Ovary (tissue), 10 donors: ENCODE measurements at places on chromosomes 16 and 17.
A peak's percentile ranks its signal among the peaks of the same experiment; 100 is the strongest.

- no peak for DNase-seq
Observed at GRCh38 chr16:25798065-25798464, 106.3 kb downstream of the HS3ST4 start.

DNA sequence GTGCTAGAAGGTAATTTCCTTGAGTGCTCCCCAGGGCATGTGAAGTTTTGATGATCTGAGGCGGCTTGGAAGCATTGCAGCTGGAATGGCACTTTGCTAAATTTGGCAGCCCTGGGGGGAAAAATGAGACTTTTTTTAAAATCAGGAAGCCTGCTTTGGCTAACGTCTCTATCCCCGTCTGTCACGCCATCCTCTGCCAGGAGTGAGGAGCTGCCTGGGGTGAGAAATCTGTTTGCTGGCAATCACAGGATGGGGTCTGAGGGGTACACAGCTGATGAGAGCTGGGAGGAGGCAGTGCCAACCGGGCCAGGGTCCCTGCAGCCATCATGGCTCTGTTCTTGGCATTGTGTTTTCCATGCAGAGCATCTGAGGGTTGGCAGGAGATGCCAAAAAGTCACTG, 2.0 kb downstream of the ABCC12 start:
- no peak for DNase-seq

GRCh38 chr17:63937319-63937718, 5.2 kb upstream of the CD79B start:
- DNase-seq = no peak

DNA sequence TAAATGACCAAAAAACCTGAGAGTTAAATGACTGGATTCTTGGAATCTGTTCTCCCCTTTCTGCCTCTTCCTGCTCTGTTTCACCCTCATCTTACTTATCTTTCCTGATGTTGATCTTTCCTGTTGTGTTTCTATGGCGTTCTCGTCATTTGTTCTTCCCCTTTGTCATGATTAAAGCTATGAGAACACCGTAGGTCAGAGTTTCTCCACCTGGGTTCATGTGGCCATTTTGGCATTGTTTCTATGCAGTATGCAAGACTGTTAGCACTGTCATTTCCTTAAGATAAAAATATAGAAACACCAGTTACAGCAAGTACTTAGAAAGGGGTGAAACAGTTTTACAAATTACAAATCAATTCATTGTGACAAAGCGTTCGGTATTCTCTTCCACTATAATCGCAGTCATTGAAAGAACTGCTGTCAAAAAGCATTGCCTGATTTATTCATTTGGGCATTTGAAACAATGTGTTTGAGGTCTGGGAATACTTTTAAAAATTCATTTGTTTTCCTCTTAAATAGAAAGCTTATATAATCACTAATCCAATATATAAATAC, 166.0 kb downstream of the PHKB start:
- no peak for DNase-seq

- no peak for DNase-seq
Observed at GRCh38 chr16:74183601-74184360, 112.8 kb upstream of the PSMD7 start.

- DNase-seq = no peak
Observed at GRCh38 chr17:19703106-19703827, 13.1 kb downstream of the SLC47A2 start.

GRCh38 chr16:73154063-73154870, 106.3 kb upstream of the ZFHX3 start:
- DNase-seq = no peak

GRCh38 chr17:5508810-5509209, 22.4 kb downstream of the MIS12 start:
- DNase-seq = no peak

DNA sequence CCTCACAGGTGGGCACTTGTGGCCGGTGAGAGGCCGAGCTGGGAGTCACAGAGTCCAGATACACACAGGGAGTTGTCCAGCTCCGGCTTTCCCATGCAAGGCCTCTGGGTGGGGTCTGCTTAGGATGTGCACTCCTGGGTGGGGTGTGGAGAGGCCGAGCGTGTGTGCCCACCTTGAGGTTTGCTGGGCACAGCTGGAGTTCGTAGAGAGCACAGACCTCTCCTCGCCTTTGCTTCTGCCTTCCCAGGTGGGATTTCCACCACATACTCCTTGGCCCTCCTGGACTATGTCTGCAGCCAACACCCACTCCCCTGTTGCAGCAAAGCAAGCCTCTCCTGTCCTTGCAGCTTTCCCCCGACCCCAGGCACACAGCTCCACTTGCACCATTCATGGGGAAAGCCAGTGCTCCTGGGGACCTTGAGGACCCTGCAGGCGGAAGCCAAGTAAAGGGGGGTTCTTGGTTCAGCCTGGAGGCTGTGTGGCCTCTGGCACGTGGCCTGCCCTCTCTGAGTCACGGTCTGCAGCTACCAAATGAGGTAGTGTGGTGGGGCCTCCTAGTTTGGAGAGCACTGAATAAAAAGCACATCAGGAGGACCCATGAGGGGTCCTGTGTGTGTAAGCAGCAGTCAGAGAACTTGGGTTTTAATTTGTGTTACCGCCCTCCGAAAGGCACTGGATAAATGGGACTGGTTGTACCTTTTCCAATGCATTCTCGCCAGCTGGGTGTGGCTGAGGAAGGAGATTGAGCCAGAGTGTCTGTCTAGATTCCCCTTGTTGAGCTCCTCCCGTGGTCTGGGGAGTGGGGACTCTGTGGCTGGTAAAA, 31.5 kb downstream of the MPRIP start:
- DNase-seq = peak; percentile 23

- DNase-seq = no peak
Observed at GRCh38 chr17:21036361-21036881, 6.4 kb downstream of the USP22 start.

- DNase-seq = peak; percentile 66
Observed at GRCh38 chr17:64732336-64733006, 70.4 kb upstream of the SMURF2 start.

- DNase-seq = no peak
Observed at GRCh38 chr16:10984509-10984908, 40.1 kb downstream of the CLEC16A start.

GRCh38 chr17:74437702-74438101, 5.8 kb downstream of the GPRC5C start:
- no peak for DNase-seq

DNA sequence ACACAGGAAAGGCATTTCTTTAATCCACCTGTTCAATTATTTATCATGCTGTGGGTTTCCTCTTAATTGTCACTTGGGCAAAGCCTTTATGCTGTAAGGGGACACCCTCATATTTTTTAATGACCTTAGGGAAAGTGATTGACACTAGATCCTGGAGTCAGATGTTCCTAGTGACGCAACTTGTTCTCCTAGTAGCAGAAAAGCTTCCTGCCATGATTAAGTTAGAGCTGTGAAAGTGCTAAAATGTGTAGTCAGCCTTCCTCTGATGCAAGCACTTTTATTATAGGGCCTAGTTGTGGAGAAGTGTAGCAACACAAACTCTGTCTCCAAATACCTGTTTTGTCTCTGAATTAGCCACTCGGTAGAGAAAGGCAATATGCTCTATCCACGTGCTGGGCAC, 12.3 kb downstream of the TMEM100 start:
- DNase-seq = no peak

GRCh38 chr16:80852261-80852872, 48.0 kb upstream of the CDYL2 start:
- DNase-seq = no peak

- DNase-seq = peak; percentile 69
Observed at GRCh38 chr16:23148513-23149266, 562 bp downstream of the USP31 start.

GRCh38 chr17:47696717-47697642, 3.0 kb downstream of the TBKBP1 start:
- DNase-seq = no peak

DNA sequence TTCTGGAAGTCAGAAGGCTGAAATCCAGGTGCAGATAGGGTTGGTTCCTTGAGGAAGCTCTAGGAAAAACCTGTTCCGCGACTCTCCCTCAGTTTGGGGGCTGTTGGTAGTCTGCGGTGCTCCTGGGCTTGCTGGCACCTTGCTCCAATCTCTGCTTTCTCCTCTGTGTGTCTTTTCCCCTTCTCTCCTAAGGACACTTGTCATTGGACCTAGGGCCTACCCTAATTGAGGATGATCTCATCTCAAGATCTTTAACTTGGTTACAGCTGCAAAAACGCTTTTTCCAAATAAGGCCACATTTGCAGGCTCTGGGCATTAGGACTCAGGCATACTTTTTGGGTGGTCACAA, 12.9 kb upstream of the CACNG4 start:
- no peak for DNase-seq

GRCh38 chr17:77228241-77228752, 87.5 kb downstream of the SEC14L1 start:
- no peak for DNase-seq

- DNase-seq = no peak
Observed at GRCh38 chr17:5618476-5618875, 34.2 kb upstream of the NLRP1 start.

- DNase-seq = no peak
Observed at GRCh38 chr17:76840884-76841775, 27.1 kb upstream of the MGAT5B start.

DNA sequence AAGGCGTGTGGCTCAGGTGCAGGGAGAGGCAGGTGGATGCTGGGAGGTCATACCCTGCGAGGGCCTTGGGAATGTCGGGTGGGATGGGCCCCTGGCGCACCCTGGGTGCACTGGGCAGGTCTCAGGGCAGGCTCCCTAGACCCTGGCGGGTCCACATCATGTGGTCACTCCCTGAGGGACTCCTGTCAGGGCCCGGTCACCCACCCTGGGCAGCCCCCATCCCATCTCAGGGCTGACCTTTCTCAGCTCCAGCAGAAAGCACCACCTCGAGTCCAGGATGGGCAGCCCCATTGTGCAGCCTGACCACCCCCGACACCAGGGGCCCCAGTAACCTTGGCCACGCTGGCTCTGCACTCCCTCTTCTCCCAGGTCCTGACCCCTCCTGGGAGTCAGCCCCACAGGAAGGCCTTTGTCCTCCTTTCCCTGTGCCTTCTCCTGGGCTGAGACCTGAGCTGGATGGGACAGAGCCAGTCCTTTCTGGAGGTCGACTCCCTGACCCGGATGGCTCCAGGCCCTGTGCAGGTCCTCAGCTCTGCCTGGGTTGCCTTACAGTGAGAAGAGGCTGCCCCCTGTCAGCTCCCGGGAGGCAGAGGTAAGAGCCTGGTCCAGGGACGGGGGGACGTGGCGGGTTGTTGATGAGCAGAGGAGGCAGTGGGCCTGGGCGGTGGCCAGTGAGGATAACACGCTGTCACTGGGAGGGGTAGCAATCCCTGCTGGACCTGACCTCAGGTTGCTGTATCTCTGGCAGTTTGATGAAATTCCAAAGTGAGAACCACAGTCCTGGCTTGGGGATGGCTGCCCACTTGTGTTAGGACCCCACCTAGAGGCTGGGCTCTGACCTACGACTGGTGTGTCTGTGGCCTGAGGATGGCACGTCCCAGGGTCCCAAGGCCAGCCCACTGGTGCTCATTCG, 77.9 kb downstream of the GOSR1 start:
- DNase-seq = peak; percentile 10

DNA sequence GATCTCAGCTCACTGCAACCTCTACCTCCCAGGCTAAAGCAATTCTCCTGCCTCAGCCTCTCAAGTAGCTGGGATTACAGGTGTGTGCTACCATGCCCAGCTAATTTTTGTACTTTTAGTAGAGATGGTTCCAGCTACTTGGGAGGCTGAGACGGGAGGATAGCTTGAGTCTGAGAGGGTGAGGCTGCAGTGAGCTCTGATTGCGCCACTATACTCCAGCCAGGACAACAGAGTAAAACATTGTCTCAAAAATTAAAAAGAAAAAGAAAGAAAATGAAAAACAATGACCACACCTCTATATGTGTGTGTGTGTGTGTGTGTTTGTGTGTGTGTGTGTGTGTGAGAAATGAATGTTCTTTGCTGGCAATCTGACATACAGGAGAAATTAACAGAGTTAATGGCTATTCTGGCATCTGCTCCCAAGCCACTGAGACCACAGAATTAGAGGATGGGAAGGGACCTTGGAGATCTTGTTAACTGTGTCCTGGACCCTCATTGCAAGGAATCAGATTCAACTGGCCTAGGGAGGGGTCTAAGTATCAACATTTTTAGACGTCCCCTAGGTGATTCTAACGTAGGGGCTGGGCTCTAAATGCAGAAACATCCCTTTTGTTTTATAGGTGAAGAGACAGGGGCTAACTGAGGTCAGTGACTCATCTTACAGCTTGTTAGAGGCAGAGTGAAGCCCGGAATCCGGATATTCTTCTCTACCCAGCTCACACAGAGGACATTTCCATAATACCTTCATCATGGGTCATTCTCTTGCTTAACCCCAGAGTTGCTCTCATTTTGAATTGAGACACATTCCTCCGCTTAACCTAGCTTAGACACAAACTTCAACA, 16.4 kb upstream of the MARCHF10 start:
- no peak for DNase-seq

GRCh38 chr17:48868916-48869500, 23.6 kb upstream of the ATP5MC1 start:
- no peak for DNase-seq

- DNase-seq = peak; percentile 42
Observed at GRCh38 chr17:34530918-34531317, 48.5 kb upstream of the TMEM132E start.

DNA sequence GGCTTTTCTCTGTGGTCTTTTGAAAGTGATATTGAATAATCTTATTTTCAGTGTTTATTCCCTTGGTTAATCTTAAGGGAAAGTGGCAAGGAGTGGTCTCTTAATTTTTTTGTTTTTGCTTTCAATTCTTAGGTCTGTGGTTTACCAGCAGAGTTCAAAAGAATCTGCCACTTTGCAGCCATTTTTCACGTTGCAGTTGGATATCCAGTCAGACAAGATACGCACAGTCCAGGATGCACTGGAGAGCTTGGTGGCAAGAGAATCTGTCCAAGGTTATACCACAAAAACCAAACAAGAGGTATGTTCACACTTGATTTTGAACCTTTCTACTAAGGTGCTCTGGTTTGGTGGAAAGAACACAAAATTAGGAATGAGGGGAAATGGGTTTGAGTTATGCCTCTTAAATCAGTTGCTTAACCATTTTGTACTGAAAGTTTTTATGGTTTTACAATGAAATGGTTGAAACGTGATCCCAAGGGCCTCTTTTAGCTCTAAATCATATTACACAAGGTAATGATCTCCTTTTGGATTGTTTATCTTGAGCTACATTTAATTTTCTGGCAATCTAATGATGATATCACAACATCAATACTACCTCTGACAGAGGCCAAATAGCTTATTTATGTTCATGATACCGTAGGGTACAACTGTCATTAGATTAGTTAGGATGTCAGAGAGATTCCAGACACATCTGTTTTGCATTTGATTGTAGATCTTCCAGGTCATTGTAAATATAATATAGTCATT, 51.6 kb upstream of the CRISPLD2 start:
- no peak for DNase-seq

DNA sequence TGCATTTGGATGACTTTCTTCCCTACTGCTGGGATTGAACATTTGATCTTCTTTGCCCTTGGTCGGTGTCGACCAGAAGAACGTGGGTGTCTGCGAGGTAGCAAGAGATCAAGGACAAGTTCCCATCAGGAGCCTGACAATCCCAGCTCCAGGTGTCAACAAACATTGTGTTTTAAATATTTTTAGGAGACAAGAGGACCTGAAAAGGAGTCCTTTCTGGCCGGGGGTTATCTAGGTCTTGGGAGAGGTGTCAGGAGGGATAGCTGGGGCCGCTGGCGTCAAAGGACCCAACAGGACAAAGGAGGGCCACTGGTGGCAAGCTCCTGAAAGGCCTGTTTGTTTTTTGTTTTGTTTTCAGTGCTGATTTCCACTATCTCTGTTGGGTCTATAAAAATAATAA, 308.4 kb upstream of the ERCC4 start:
- no peak for DNase-seq

GRCh38 chr17:50675627-50676026, 32.1 kb downstream of the ANKRD40 start:
- DNase-seq = peak; percentile 17
